Posterior vena cava (tissue), 2 donors: ENCODE measurements at places on chromosomes 1 and 21. TPM values are rescaled to one million over a fixed set of nuclear protein-coding genes. Genes with fewer than 3 reads are reported as not detected.

GRCh38 chr21:37757606-37758376 lies 158.5 kb downstream of the KCNJ6 start:
- DNase-seq: no peak

Gene GBP6
- total RNA-seq: not detected

DNA sequence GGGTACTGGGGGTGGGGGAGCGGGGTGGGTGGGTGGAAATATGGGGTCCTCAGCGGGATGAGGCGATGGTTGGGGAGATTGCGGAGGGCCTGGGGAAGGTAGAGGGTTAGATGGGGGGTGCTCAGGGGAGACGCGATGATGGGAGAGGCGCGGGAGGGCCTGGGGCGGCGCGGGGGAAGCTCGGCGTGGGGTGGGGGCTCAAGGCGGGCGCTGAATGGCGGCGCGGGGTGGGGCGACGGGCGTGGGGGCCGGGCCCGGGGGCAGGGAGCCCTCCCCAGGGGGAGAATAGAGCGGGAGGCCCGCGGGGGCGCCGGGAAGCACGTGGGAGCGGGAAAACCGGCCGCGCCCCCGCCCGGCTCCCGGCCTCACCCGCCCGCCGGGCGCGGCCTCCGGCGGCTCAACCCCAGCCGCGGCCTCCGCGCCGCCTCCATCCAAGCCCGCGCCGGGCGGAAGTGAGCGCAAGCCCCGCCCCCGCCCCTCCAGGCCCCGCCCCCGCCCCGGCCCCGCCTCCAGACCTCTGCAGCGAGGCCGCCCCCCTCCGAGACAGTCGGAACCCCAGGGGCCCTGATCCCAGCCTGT lies at the start of gene FAAP20:
Gene FAAP20, minus strand, starts transcription at position 454 of the 579 bp plus-strand sequence. Its CDS starts 23 bp downstream, at position 431.
- no peak for DNase-seq

- no peak for DNase-seq
Observed at GRCh38 chr1:108200687-108201051, 526 bp upstream of the SLC25A24 start.

DNA sequence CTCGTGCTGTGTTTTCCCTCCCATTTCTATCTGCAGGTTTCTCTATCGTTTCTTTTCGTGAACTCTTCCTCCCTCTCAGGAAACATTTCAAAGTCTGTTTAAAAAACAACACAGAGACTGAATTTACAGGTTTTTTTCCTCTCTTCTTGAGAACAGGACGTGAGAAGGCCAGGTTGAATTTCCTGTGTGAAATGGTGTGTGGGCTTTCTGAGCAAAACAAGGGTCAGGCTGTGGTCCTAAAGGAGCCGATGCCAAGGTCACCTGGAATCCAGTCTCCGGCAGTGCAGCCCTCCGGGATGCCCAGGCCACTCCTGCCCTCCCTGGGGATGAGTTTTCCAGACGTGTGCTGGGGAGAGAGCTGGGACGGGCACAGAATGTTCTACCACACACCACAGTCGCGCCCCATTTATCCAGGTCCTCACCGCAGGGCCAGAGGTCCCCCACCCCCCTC lies 62.7 kb upstream of the RUNX3 start:
- DNase-seq: no peak

DNA sequence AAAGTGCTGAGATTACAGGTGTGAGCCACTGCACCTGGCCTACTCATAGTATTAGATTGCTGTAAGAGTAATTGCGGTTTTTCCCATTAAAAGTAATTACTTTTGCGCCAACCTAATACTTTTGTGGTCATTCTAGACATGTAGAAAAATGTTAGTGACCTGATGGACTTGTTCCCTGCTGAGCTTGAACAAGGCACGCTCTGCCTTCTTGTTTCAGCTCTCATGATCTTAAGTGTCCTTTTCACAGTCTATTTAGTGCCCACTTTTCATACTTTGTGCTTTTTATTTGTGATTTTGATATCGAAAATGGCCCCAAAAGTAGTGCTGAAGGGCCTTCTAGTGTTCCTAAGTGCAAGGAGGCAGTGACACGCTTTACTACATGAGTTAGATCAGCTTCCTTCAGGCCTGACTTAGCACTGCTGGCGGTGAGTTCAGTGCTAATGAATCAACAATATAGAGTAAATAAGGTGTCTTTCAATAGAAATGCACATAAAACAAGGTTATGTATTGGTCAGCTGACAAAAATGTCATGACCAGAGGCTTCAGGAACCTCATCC lies 5.6 kb upstream of the RD3 start:
- DNase-seq: no peak

Gene SUSD4
- 0.56 TPM for total RNA-seq

GRCh38 chr1:70066711-70067110 lies 138.7 kb downstream of the LRRC40 start:
- no peak for DNase-seq

DNA sequence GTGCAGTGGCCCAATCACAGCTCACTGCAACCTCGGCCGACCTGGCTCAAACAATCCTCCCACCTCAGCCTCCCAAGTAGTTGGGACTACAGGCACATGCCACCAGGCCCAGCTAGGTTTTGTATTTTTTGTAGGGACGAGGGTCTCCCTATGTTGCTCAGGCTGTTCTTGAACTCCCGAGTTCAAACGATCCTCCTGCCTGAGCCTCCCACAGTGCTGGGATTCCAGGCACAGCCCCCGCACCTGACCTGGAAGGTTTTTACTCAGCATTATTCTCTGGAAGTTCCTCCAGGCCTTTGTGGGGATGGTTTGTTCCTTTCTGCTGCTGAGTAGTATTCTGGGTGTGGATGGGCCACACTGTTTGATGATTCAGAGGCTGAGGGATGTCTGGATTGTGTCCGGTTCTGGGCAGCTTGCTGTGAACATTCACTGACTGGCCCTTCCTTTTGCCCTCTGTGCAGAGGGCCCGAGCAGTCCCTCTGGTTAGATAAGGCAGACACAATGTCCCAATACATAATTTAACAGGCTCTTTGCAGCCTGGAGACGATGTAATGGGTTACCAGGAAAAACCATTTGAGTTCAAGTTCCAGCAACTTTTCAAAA lies 6.0 kb upstream of the TRAPPC10 start:
- DNase-seq: peak; percentile 87

DNA sequence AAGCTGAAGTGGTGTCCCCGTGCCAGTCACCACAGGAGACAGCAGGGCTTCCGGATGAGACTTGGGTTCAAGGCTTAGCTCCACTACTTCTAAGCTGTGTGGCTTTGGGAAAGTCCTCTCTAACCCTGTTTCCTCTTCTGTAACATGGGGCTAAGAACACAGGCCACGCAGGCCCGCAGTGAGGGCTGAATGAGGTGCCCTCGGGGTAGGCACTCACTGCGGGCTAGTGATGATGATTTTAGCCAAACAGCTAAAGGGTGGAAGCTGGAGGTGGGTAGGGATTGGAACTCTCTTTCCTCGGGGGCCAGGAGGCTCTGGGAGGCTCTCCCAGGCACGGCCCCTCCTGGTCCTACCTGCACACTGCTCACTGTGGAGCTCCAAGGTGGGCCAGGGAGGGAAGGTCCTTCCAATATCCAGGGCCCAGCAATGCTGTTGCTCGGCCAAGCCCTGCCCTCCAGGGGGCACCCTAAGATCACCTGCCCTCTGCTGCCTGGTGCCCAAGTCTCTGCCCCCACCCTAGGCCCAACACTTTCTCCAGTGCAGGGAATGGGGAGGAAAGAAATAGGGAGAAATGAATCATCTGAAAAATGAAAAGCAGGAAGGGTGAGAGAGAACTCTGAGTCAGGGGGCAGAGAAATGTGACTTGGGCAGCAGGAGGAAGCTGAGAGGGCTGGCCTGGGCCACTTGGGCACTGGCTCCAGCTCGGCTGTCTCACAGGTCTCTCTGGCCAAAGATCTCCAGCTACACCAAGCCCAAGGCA lies 19.2 kb upstream of the EVA1B start:
- DNase-seq: no peak

Gene BTBD8
- total RNA-seq: 3.5 TPM

Gene CYP4A11
- not detected for total RNA-seq

Gene LCE1A
- total RNA-seq: not detected

DNA sequence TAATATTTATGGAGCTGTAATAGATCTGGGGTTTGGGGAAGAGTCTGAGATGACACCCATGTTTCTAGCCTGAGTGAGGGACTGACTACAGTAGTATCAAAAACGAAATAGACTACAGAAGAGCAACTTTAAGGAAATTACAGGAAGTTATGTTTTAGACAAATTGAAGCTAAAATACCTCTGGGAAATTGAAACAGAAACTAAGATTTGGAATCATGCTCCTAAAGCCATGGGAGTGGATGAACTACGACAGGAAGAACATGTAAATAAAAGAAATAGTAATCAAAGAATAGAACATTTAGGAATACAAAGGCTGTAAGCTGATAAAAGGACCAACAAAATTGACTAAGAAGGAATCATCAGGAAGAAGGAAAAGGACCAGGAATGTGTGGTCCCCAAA lies 68.9 kb downstream of the KIAA0319L start:
- no peak for DNase-seq

DNA sequence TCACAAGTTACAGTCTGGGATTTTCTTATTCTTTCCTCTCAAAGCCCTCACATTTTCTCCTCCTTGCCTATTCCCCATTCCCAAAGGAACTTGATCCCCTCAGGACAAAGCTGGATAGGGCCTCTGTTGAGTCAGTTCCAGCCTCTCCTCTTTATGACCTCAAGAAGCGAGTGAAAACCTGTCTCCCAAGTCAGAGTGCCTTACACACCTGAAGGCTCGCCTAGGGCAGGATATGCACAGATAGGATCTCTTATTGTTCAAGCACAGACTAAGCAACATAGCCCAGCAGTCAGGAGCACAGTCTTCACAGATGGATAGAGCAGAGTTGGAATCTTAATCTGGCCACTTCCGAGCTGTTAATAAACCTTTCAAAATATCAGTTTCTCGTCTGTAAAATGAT lies 60.8 kb upstream of the PRRC2C start:
- no peak for DNase-seq

Gene FCRL4
- not detected for total RNA-seq

- DNase-seq: no peak
Observed at GRCh38 chr1:79362470-79362869, 355.9 kb upstream of the ADGRL4 start.

Gene SLX9
- 31.6 TPM for total RNA-seq

Gene SGIP1
- 40.2 TPM for total RNA-seq

Gene ZC3H11A
- 58.1 TPM for total RNA-seq

Gene APOBEC4
- not detected for total RNA-seq
